ENCODE measurements at places on chromosomes 4 and X.

DNA sequence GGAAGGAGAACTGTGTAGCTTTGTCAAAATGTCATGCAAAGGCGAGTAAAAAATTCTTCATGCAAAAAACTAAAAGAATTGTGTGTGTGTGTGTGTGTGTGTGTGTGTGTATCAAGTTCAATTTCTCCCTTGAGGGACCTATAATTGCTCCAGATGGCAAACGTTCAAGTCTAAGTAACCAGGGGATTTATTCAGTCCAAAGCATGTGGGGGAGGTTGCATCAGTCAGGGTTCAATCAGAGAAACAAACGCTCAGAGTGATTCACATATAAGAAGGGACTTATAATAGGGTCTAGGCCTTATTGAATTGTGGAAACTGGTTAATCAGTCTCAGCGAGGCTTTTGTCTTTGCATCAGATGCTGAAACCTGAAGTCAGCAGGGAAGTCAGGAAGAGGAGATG lies 5.0 kb downstream of the DCAF8L1 start:
- DNase-seq, result no peak

DNA sequence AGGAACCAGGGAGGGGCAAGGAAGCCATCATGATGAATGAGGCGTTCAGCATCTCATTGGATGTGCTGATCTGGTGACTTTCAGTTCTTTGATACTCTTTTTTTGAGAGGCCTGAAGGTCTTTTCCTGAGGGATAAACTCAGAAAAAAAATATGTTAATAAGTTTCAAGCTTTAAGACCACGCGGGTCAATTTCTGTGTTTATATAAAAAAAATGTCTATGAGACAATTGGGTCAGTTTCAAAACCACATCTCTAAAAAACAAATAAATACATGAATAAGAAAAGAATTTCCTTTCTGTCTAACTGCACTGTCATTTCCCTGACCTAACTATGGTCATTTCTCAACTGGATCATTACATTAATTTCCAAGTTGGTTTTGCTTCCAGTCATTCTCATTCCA lies 62.6 kb downstream of the TRIML1 start:
- DNase-seq, result no peak

- DNase-seq, result no peak
Measured at GRCh38 chrX:9533611-9534010, 68.8 kb downstream of the TBL1X start.

DNA sequence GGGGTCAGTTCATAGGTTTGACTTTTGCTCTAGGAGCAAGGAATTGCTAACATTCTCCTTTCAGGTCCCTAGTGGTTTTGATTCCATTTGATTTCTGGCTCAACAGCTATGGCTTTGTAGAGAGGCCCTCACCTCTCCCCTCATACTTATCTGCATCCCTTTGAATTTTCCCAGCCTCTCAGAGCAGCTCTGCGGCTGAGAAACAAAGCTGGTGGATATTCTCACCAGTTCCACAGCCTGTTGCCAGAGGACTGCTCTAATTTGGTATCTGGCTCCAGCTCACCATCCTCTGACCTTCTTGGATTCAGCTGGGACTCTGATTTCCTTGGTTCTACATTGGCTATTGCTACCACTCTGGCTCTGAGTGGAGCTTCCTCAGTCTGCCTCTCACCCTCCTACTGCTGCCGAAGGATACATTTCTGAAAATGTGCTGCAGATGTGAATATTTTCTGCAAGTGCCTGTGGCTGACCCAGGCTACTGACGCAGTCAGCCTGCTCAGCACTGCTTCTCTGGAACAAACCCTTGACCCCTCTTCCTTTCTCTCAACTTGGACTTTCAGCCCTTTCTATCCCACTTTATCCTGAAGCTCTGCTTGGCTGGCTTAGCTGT lies 110.9 kb upstream of the ENPEP start:
- DNase-seq, result no peak

DNA sequence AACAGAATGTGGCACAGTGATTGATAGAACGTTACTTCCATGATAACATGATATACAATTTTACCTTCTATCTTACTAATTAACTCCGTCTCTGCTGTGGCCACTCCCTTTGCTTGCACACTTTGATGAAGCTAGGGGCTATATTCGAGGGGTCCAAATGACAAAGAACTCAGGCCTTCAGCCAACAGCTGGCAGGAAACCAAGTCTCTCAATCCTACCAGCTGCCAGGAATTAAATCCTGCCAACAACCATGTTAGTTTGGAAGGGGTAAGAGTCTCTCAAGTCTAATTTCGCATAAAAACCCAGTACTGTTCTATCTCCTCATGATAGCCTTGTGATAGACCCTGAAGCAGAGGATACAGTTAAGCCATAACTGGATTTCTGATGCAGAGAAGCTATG lies 1122.9 kb upstream of the PCDH10 start:
- DNase-seq, result no peak

- DNase-seq, result no peak
Measured at GRCh38 chr4:55947254-55947882, 1.4 kb upstream of the CEP135 start.

All from hypothalamus (tissue), 51 donors.